ENCODE measurements at places on chromosomes 16 and 17.

GRCh38 chr16:50208460-50208931 lies 55.4 kb downstream of the TENT4B start:
- DNase-seq: no peak

GRCh38 chr16:63568164-63568563 lies 1531.9 kb upstream of the CDH8 start:
- no peak for DNase-seq

DNA sequence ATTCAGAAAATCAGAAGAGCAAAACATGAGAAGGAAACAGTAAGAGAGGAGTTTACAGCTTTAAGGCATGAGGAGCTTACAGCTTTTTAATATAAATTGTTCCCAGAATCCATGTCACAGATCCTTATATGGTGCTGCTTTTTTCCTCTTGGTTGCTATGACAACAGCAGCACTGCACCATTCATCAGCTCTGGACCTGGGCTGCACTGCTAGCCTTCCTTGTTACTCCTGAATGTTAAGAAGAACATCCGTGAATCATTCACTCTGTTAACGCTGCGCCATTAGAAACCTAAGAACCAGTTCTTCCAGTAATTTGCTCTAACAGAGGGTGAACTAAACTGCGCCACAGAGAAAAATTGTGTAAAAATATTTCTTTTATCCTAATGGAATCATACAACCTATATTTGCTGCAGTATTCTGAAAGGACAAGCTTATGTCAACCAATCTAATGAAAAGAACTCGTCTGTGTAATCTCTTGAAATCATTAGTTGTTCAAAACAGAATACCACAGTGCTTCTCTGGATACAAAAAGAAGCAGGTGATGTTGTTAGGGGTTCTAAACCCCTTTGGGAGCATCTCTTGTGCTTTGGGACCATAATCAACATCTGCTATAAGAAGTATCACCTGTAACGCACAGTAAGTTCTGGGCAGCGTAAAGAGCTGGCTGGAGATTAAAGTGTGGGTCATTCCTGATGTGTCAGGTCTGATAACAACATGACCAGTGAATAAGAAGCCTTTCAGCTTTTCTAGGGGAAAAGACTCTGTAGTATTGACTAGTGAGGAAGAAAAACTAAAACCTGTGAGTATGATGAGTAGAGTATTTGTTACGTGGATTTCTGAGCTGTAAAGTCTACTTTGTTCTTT lies 151.2 kb downstream of the TANC2 start:
- no peak for DNase-seq

DNA sequence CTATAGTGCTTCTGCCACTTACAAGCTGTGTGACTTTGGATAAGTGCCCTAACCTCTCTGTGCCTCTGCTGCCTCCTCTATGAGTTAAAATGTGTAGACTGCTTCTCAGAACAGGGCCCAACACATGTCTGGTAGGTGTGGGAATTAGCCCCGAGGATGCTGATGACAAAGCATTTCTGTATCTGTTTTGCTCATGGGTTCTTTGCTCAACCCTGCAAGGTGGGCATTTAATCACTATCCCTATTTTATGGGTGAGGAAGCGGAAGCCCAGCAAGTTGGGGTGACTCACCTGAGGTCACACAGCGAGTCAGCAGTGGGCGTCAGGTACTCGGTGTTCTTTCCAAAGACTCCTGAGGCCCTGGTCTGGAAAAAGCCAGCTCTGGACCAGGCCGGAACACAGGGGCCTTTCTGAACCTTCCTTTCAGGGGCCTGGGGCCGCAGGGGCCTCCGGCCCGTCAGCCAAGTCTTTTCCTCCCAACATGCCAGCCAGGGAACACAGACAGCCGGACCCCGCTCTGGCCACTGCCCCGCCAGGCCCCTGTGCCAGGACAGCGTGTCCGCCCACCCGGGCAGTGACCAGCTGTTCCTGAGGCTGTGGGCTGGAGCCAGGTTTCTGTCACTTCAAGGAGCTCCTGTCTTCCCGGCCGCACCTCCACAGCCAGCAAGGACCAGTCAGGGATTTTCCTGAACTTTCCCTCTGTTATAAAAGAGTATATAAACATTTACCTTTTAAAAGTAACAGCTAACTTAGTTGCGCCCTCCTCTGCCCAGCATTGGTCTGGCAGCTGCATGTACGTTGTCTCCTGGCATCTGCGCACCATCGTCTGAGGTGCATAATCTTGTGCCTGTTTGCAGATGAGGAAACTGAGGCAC lies 62.5 kb downstream of the SREBF1 start:
- DNase-seq: no peak

GRCh38 chr16:82658796-82659195 lies 32.0 kb downstream of the CDH13 start:
- no peak for DNase-seq

GRCh38 chr17:81511554-81511803 lies 1.1 kb downstream of the ACTG1 start:
- no peak for DNase-seq

GRCh38 chr16:12788758-12789157 lies 14.9 kb downstream of the CPPED1 start:
- DNase-seq: no peak
